ENCODE measurements at places on chromosomes 2 and 18.

DNA sequence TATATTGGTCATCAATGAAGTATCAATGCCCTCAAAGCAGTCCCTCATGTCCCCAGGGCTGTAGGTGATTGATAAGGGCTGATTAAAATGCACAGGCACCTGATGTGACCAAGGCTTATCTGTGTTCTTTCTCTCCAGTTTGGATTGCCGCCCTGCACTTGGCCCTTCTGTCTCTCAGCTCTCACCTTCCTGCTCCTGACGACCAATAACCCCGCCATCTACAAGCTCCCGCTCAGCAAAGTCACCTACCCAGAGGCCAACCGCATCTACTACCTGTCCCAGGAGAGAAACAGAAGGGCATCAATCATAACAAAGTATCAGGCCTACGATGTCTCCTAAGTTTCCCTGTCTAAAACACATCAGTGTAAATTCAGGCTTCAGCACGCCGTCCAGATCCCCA is 41.8 kb upstream of the SLC14A1 start:
- DNase-seq: no peak

DNA sequence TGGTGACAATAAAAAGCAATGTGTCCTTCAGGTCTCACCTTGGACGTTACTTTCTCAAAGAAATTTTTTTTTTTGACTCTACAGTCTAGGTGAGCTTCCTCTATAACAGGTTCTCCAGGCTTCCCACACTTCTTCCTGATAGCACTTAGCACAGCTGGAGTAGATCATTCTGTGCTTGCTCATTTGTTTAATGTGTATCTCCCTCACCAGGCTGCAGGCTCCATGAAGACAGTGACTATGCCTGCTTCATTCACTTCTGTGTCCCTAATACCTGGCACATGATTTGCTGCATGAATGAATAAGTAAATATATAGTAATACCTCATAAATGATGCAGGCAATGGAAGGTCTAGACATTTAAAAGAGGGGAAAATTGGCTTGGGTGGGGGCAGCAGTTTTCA is 109.9 kb upstream of the CD302 start:
- no peak for DNase-seq

GRCh38 chr2:71466301-71467179 is 13.2 kb downstream of the DYSF start:
- DNase-seq: peak; percentile 67

DNA sequence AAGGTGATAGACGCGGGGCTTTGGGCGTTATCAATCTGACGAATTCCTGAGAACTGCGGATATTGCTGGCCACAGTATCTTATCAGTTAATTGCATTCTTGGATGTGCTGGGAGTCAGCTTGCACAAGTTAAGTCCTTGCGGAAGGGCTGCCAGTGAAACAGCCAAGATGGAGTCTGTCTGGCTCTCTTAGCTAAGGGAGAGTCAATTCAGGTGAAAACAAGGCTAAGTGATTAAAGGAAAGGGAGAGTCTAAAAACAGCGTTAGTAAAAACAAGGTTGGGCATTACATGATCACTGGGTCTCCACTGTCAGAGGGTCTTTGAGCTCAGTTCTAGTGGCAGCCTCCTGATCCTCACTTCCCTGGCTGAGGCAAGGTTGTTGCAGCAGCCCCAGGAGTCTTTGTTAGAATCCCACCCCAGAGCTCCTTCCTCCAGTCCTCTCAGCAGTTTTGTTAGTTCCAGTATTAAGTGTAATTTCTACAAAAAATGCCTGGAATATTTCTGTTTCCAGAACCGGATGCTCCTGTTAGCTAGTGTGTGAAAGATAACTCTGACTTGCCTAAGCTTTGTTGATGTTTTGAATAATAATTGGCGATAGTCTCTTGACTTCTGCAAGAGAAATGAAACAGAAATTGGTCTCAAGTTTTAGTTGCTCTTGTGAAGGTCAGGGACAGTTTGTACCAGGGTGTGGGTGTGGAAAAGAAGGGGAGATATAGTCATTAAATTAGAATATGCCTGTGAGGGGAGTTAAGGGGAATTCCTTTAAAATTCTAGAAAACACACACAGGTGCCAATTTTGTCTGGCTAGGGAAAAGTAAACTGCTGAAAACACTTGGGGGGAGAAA is 10.6 kb downstream of the CFLAR start:
- DNase-seq: no peak

DNA sequence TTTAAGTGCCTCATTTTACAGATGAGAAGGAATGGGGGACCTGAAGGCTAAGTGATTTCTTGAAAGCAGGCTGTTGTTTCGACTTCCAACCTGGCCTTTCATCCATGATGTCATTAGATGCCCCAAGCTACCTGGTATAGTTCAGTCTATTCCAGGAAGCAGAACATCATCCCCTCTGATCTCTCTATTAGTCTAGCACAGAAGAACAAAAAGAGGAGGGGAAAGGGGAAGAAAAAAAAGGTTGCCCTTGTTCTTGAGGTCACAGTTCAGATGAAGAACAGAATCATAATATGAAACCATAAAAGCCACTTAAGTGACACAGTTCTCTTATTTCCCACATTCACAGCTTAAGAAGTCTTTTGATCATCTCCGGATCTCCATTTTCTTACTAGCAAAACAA is 386.2 kb upstream of the HNRNPA3 start:
- DNase-seq: no peak

DNA sequence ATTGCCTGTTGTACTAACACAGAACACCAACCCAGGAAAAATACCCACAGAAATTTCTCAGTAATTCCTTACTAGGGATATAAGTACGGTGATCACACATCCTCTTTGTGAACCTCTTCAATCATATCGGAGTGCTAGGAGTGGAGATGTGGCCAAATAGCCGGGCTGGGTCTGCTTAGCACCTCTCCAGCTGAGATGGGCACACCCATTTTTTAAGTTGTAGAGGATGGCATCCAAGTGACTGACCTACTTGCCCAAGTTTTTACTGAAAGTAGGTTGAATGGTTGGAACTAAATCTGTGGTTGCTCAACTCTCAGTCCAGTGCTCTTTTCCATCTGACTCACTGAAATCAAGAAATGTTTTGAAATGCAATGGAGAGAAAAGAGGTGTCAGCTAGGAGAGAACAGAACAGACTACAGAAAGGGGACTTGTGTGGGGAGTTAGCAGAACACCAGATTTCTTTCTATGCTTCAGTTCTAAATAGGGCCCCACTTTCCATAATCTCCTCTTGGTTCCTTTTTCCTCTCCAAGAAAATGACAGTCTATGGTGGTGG is 68.7 kb upstream of the FSHR start:
- no peak for DNase-seq

DNA sequence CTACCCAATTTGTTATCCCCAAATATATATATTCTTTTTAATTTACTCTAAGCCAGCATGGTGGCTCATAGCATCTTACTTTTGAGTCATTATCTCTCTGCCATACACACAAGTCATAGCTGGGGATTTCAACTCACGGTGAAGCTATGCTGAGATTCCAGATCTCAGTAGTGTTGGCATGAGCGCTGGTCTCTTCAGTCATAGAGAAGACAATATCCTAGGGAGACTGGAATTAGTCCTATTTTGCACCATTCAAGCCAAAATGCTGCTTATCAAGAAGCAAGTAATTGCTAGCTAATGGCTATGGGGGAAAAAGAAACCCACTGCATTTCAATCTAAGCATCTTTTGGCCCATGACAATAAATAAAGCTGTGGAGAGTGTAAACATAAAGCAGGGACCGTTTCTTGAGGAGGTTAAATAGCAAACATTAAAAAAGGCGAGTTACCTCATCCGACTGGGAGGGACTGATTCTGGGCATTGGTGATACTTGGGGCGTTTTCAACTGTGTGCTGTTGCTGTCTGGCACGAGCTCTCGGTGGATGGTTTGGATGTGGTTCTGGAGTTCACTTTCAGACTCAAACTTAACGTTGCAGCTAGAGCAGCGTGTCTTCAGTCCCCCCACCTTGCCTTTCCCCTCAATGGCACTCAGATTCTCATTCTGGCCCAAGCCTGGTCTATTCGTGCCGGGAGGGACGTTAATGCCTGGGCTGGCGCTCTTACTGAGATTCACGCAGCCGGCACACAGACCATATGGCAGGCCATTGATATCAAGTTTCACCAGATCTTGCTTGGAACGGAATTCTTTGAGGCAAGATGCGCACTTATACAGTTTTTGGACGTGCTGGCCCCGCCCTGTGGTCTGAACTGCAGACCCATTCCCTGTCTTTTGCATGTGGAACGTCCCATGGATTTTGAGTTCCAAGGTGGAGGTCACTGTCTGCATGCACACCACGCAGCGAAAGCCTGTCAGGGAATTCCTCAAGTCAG is 127.8 kb downstream of the ZNF521 start:
- DNase-seq: no peak

DNA sequence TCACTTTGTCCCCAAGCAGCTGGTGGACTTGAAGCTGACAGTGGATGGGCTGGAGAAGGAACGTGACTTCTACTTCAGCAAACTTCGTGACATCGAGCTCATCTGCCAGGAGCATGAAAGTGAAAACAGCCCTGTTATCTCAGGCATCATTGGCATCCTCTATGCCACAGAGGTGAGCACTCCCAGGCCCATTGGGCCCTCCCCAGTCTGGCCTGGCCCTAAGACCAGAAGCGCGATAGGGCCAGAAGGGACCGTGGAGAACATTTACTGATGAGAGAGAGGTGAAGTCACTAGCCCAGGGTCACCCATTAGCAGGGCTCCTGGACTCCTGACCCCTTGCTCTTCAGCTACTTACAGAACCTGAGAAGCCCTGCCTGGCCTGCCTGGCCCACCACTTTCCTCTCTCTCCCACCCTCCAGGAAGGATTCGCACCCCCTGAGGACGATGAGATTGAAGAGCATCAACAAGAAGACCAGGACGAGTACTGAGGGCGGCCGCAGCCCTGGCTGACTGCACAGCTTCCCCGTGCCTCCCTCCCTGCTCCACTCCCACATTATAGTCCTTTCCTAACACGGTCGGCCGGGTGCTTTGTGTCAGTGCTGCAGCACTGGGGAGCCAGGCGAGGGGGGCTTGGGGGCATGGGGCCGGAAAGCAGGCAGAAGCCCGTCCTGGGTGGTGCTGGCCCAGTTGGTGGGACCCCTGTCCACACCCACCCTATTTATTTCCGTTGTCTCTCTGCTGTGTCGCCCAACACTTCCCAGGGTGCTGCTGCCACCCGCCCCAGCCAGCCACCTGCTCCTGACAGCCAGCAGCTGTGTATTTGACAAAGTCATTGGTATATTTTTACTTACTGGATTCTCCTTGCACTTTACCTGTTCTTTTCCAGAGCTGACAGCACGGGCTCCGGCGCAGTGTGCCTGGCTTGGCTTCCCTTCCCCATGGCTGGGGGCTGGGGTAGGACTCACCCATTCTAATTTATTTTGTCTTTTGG is 6.6 kb upstream of the TMEM214 start:
- no peak for DNase-seq

DNA sequence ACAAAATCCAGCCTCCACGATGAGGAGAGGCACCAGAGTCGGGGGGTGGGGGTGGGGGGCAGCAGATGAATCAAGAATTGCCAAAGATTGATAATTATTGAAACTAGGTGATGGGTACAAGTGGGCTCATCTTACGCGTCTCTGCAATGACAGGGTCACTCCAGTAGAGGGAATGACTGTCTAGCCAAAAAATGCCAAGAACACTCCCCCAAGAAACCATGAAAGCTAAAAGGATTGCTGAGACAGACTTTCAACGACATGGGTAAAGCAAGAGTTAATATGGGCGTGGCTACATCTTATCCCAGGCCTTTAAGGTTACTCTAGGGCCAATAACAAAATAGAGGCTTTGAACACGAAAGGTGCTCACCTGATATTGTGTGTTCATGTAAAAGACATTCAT is 86.5 kb downstream of the STK39 start:
- no peak for DNase-seq

DNA sequence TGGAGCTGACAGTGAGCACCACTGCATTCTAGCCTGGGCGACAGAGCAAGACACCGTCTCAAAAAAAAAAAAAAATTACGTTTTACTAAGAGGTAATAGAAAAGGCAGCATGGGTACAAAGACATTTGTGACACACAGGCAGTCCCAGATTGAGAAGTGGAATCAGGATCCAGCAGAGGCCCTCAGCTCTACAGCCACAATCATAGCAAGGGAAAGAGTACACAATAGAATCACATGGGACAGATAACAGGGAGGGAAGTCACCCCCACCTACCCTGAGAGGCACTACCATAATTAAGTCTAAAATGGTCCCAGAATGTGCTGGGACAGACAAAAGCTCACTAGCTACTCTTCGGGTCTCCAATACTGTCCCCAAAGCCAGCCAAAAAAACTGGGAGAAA is 12.5 kb downstream of the SRBD1 start:
- no peak for DNase-seq

DNA sequence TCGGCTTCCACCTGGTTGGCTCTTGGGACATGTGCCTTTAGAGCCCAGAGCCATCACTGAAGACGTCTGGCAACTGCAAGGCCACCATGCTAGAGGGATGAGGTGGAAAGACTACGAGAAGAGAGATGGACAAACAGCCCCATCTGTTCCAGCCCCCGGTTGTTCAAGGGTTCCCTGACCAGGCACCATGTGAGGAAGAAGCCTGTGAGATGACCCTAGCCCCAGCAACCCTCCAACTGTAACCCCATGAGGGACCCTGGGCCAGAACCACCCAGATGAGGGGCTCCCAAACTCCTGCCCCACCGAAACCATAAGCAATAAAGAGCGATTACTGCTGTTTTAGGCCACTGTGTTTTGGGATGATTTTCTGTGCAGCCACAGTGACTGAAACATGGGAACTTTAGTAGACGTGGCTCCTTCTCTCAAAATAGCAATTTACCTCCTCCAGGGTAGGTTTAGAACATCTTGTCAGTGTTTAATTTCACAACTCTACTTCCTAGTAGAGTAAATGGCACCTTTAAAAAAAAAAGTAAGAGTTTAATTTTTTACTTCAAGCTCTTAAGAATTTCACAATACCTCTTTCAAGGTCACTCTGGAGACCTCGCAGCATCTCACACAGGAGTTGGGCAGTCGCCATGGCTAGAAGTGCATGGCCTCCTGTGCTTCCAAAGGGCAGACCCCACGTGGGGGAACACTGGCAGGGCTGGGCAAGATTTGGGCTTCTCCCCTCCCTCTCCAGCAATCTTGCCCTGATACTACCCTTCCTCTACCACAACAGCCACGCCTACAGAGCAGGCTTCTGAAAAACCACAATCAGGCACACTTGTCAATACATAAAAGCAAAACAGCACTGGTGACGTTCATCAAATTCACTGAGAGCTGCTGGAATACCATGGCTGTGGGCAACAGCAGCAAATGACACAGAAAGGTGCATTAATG is 48.8 kb downstream of the TMEM163 start:
- peak; percentile 15 for DNase-seq

DNA sequence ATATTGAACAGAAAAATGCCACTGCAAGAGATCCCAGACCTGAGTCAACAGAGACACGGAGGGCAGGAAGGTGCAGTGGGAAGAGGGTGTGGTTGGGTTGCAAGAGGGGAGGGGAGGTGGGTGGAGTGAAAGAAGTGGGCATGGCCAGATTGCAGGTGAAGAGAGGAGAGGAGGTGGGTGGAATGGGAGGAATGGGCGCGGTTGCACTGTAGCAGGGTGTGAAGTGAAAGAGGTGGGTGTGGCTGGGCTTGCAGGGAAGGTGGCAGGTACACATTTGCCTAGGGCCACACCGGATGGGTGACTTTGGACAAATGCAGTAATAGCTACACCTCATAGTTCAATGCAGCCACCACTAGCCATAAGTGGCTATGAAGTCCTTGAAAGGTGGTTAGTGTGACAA is 71.1 kb downstream of the DOCK10 start:
- DNase-seq: no peak

GRCh38 chr2:24739354-24740025 is 53.7 kb downstream of the PTRHD1 start:
- DNase-seq: no peak

- DNase-seq: peak; percentile 91
Measured at GRCh38 chr18:22558945-22559385, 141.2 kb upstream of the CTAGE1 start.

- DNase-seq: no peak
Measured at GRCh38 chr2:38180754-38181153, 104.8 kb upstream of the CYP1B1 start.
